NCI-H1417 treated with DMSO at 0.1 percent for 48 hours (cell line): ENCODE measurements at places on chromosomes 12 and 14.

GRCh38 chr12:132270516-132270915 lies 58.9 kb downstream of the GALNT9 start:
- no peak for DNase-seq

- no peak for DNase-seq
Observed at GRCh38 chr14:36646664-36647416, 14.8 kb upstream of the PAX9 start.

DNA sequence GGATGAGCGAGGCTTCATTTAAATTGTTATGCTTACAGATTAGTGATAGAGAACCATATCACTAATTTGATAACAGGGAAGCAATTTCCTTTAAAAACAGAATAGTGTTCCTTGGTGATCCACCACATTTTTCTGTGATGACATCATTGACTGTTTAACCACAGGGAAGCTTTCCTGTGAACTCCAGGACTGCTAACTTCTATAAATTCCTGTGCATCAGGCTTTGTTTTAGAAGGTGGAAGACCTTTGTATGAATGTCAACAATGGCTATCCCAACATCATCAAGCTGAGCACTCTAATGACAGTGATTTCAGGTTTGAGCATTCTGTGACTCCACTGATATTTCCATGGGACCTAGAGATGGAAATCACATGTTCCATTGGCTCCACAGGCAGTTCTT lies 177.1 kb downstream of the RMST start:
- DNase-seq, result no peak

DNA sequence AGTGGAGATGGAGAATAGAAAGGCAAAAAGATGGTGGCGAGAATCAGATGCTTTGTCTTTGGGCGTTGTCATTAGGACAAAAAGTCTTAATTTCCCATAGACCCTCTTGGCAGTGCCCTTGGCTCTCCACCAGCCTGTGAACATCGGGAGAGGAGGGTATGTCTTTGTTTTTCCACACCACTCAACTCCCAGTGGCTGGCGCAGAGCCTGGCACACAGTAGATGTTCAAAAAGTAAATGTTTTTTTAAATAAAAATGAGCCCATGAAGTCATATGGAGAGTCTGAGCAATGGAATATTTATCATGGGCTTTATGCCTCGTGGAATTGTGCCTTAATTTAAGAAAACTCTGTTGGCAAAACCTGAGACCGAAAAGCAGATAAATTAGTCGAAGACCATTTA lies 90.4 kb downstream of the SRGAP1 start:
- DNase-seq, result no peak

GRCh38 chr12:112126000-112126438 lies 659 bp downstream of the TRAFD1 start:
- no peak for DNase-seq

GRCh38 chr14:60183138-60183537 lies 17.9 kb upstream of the DHRS7 start:
- DNase-seq, result no peak

DNA sequence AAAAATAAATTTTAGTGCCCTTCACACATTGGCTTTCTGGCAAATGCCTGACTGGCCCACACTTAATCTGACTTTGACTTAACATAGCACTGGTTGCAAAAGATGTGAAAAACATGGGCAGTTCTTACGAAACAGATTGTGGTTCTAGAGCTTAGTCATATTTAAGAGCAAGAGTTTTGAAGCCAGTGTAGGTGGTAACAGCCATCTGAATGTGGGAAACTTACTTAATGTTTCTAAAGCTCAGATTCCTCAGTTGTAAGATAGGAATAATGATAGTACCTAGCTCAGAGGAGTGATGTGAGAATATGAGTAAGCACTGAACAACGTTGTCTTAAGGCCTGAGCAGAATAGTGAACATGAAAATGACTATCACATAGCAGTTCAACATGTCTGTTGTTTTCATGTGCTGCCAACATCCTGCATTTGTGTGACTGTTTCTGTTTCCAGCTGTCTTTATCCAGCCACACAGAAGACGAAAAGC lies 262.7 kb downstream of the SYT1 start:
- DNase-seq, result no peak
